ENCODE measurements at places on chromosomes 2 and 18.

- no peaks in the 10 kb centered on the region for H3K4me1 ChIP-seq
- DNase-seq: no peak
- no peak overlapping the region for H3K27ac ChIP-seq
- no peak overlapping the region for H3K4me3 ChIP-seq
- no peaks in the 10 kb centered on the region for H3K36me3 ChIP-seq
- no peaks in the 10 kb centered on the region for H3K27me3 ChIP-seq
Observed at GRCh38 chr2:160293391-160294091, 93.5 kb upstream of the ITGB6 start.

GRCh38 chr2:85303780-85304531 lies 23.8 kb downstream of the TGOLN2 start:
- no peak overlapping the region for H3K4me3 ChIP-seq
- peaks cover 2% of the 10 kb centered on the region for H3K4me1 ChIP-seq
- no peak overlapping the region for H3K27ac ChIP-seq
- H3K27me3 ChIP-seq: no peaks in the 10 kb centered on the region

GRCh38 chr2:232911712-232912277 lies 41.7 kb downstream of the SNORC start:
- peaks cover 4% of the 10 kb centered on the region for H3K4me1 ChIP-seq
- H3K27ac ChIP-seq: no peak overlapping the region
- H3K4me3 ChIP-seq: no peak overlapping the region
- no peaks in the 10 kb centered on the region for H3K36me3 ChIP-seq
- no peak for DNase-seq

GRCh38 chr2:221822416-221822815 lies 250.3 kb upstream of the EPHA4 start:
- DNase-seq: no peak
- H3K27ac ChIP-seq: no peak overlapping the region
- no peaks in the 10 kb centered on the region for H3K4me1 ChIP-seq
- no peaks in the 10 kb centered on the region for H3K27me3 ChIP-seq
- no peak overlapping the region for H3K4me3 ChIP-seq

DNA sequence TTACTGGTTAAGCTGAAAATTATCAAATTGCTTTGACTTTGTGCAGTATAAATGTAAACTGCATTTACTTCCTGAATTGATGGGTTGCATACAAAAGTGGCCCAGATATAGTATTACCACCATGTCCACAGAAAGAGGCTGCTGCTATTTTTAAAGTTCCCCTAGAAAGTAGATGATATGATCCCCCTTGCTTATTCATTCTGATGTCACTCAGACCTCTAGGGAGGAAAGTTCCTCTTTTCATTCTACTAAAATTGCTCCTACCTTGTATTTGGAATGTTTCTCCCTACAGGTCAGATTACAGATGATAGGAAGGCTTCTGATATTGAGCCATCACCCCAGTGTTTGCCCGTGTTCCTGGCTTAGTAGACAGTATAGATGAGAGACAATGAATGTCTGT lies 247.6 kb upstream of the TNP1 start:
- no peak overlapping the region for H3K4me3 ChIP-seq
- H3K36me3 ChIP-seq: no peaks in the 10 kb centered on the region
- no peaks in the 10 kb centered on the region for H3K27me3 ChIP-seq
- no peak for DNase-seq

GRCh38 chr2:39516347-39517101 lies 79.4 kb upstream of the MAP4K3 start:
- H3K4me1 ChIP-seq: peaks cover 20% of the 10 kb centered on the region
- H3K4me3 ChIP-seq: no peak overlapping the region
- no peaks in the 10 kb centered on the region for H3K36me3 ChIP-seq

DNA sequence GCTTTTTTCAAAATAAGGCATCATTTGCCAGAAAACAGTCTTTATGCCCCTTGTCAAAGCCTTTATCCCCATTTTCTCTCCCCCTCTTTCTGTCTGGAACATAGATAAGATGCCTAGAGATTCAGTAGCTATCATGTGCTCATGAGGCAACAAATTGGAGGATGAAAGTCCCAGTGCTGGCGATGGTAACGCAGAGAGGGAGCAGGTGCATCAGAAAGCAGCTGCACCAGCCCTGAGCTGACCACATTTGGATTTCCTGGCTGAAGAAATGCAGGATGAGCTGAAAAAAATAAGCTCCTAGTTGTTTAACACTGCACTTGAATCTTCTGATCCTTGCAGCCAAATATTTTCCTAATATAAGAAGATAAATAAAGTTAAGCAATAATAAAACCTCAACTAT lies 48.0 kb downstream of the LOXHD1 start:
- H3K4me1 ChIP-seq: no peaks in the 10 kb centered on the region
- H3K27me3 ChIP-seq: peaks cover 22% of the 10 kb centered on the region
- H3K27ac ChIP-seq: no peak overlapping the region
- no peaks in the 10 kb centered on the region for H3K36me3 ChIP-seq

GRCh38 chr2:26177122-26177521 lies 4.2 kb downstream of the GAREM2 start:
- no peak overlapping the region for H3K27ac ChIP-seq
- DNase-seq: no peak
- H3K36me3 ChIP-seq: peaks cover 20% of the 10 kb centered on the region
- H3K27me3 ChIP-seq: peaks cover 2% of the 10 kb centered on the region

- DNase-seq: no peak
- H3K36me3 ChIP-seq: no peaks in the 10 kb centered on the region
- H3K4me1 ChIP-seq: no peaks in the 10 kb centered on the region
- no peak overlapping the region for H3K4me3 ChIP-seq
- peak overlapping the region; percentile 20 for H3K27ac ChIP-seq
Observed at GRCh38 chr2:46428911-46429436, 50.4 kb upstream of the TMEM247 start.

- H3K4me3 ChIP-seq: no peak overlapping the region
- no peaks in the 10 kb centered on the region for H3K27me3 ChIP-seq
- no peaks in the 10 kb centered on the region for H3K36me3 ChIP-seq
- H3K27ac ChIP-seq: no peak overlapping the region
- no peaks in the 10 kb centered on the region for H3K4me1 ChIP-seq
- no peak for DNase-seq
Observed at GRCh38 chr2:119108186-119108585, 50.4 kb downstream of the C1QL2 start.

DNA sequence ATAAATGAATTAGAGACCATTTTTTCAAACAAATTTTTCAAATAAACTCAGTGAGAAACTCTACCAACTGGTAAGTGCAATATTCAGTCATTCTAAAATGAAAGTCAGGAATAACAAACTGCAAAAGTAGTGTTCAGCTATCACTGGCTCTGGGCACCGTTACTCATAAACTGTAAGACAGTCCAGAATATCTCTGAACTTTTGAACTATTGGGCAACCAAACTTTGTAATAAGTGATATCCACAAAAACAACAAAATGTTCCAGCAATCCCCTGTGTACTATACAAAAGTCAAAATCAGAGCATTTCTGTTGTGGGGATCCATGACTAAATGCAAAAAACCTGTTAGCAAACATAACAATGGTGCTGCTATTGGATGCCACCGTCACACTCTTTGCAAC lies 56.3 kb downstream of the SLC25A12 start:
- no peak for DNase-seq
- no peak overlapping the region for H3K27ac ChIP-seq
- H3K27me3 ChIP-seq: no peaks in the 10 kb centered on the region
- H3K4me1 ChIP-seq: no peaks in the 10 kb centered on the region
- peaks cover 69% of the 10 kb centered on the region for H3K36me3 ChIP-seq

DNA sequence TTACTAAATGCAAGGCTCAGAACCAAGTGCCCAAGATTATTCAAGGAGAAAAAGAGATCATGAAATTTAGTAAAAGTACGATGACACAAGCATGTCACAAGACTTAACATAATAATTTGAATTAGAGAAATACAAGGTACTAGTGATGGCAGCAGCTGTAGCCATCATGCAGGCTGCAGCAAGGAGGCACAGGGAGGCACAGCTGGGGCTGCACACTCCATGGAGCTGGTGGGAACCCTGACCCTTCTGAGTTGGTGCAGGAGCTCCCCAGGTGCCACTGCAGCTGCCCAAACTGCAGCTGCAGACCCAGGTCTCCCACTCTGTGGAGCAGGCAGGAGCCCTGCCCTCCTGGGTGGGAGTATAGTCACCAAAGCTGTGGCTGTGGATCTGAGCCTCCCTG lies 46.0 kb downstream of the COL3A1 start:
- H3K4me1 ChIP-seq: no peaks in the 10 kb centered on the region
- H3K4me3 ChIP-seq: peak overlapping the region; percentile 39
- no peak for DNase-seq
- H3K27me3 ChIP-seq: no peaks in the 10 kb centered on the region

- DNase-seq: no peak
- H3K27me3 ChIP-seq: no peaks in the 10 kb centered on the region
- H3K27ac ChIP-seq: no peak overlapping the region
- peaks cover 3% of the 10 kb centered on the region for H3K4me1 ChIP-seq
Observed at GRCh38 chr18:21187886-21188285, 54.1 kb upstream of the GREB1L start.

DNA sequence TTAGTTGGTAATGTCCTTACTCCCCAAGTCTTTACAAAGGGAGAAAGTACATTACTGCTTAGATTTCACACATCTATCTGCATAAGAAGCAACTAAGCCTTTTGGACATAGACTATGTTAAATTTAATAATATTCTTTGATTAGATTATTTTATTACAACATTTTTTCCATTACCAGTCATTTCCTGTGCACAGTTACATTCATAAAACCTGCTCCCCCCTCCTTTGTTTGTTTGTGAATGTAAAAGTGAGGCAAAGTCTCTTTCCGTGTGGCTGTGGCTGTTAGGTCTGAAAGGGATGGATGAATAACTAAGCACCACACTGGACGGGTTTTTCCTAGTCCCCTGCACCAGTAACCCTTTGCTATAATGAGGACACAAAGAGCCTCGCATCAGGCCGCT lies 9.6 kb downstream of the PTGR3 start:
- DNase-seq: no peak
- H3K4me1 ChIP-seq: peaks cover 3% of the 10 kb centered on the region
- H3K27me3 ChIP-seq: peaks cover 8% of the 10 kb centered on the region
- peaks cover 29% of the 10 kb centered on the region for H3K36me3 ChIP-seq

GRCh38 chr2:230097841-230098240 lies 29.1 kb upstream of the SLC16A14 start:
- no peak overlapping the region for H3K27ac ChIP-seq
- H3K4me1 ChIP-seq: no peaks in the 10 kb centered on the region
- H3K4me3 ChIP-seq: no peak overlapping the region
- no peaks in the 10 kb centered on the region for H3K27me3 ChIP-seq
- DNase-seq: no peak

DNA sequence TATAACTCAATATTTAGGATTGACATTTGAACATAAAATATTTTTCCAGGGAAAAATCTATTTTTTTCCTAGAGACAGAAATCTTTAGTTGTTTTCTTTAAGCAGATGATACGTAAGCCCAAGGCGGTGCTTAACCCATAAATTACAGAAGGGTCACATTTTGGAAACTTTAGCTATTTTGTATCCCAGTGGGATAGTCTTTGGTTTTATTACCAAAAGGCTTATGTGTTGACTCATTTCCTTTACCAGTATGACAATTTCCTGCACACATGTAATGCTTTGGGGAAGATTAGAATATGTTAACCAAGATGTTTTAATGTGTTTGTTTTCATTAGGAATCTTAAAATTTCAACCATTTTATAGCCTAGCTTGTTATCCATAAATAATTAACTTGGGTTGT lies 24.8 kb downstream of the DYNC1I2 start:
- H3K36me3 ChIP-seq: peaks cover 69% of the 10 kb centered on the region
- DNase-seq: no peak
- no peaks in the 10 kb centered on the region for H3K4me1 ChIP-seq
- H3K27me3 ChIP-seq: no peaks in the 10 kb centered on the region

DNA sequence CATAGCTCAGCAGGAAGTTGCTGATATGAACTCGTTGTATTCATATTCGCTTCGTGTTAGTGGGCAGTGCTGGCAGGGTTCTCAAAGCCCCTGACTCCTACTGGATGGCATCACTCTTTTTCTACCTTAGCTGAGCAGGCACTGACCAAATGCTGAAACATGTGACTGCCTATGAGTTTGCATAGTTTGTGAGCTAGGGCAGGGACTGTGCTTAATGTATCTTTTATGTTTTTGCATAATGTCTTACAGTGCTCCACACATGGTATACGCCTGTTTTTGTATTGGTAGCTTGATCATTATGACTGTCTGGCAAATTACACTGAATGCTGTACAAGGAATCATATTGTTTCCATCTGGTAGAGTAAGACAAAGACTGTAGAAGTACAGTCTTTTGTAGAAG lies 305.3 kb downstream of the PARD3B start:
- no peak overlapping the region for H3K27ac ChIP-seq
- no peaks in the 10 kb centered on the region for H3K4me1 ChIP-seq
- no peaks in the 10 kb centered on the region for H3K27me3 ChIP-seq
- no peak for DNase-seq
- no peaks in the 10 kb centered on the region for H3K36me3 ChIP-seq

DNA sequence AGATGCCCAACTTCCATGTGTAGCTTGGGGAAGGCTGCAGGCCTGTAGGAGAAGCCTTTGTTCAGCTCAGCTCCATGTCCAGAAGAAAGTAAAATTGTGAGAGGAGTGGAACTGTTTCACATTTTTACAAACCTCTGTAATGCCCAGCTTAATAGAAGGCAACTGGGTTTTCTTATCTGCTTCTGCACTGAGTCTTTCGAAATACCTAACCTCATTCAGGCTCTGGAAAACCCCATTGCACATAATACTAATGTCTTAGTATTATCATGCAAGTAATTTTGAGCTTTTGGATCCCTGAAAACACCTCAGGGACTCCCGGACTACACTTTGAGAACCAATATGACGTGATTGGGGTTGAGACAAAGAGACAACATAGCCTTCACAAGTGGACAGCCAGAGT lies 5.8 kb downstream of the SMIM21 start:
- H3K27ac ChIP-seq: no peak overlapping the region
- no peaks in the 10 kb centered on the region for H3K36me3 ChIP-seq
- no peak for DNase-seq
- H3K4me1 ChIP-seq: no peaks in the 10 kb centered on the region

- H3K36me3 ChIP-seq: no peaks in the 10 kb centered on the region
- no peak overlapping the region for H3K27ac ChIP-seq
- peak overlapping the region; percentile 63 for H3K4me3 ChIP-seq
- no peaks in the 10 kb centered on the region for H3K27me3 ChIP-seq
Observed at GRCh38 chr18:26655525-26656430, 107.4 kb upstream of the KCTD1 start.

DNA sequence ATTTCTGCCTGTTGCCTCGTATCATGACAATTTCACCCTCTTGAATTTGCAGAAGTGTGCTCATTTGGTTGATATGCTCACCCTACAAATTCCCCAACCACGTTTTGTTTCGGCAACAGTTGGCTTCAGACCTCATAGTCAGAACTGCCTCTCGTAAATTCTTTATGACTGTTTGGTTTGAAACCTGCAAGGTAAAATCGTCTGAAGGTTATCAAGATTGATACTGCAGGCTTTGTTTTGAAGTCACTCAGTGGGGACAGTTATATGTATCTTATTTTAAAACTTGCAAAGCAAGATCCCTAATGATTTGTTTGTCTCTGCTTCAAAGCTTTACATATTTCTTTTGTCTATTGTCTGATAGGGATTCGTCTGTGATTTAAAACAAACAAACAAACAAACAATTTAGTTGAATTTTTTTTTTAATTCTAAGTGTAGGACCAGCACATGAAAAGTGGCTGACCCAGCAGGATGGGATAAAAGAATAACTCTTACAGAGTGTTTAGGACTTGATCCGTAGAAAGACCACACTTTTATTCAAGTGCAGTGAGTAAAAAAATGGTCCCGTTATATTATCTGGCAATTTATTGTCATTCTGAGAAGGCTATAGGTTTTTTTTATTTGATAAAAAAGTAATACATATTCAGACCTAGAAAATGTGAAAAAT lies 45.7 kb upstream of the MYCN start:
- H3K4me3 ChIP-seq: no peak overlapping the region
- H3K27ac ChIP-seq: no peak overlapping the region
- H3K27me3 ChIP-seq: no peaks in the 10 kb centered on the region
- no peak for DNase-seq
- no peaks in the 10 kb centered on the region for H3K36me3 ChIP-seq
- H3K4me1 ChIP-seq: peaks cover 14% of the 10 kb centered on the region
